ENCODE measurements at places on chromosomes 1 and 21.

GRCh38 chr21:41583274-41583790 is 75.4 kb upstream of the TMPRSS2 start:
- no peak for DNase-seq

- DNase-seq: no peak
Observed at GRCh38 chr1:154772606-154773506, 97.2 kb downstream of the KCNN3 start.

DNA sequence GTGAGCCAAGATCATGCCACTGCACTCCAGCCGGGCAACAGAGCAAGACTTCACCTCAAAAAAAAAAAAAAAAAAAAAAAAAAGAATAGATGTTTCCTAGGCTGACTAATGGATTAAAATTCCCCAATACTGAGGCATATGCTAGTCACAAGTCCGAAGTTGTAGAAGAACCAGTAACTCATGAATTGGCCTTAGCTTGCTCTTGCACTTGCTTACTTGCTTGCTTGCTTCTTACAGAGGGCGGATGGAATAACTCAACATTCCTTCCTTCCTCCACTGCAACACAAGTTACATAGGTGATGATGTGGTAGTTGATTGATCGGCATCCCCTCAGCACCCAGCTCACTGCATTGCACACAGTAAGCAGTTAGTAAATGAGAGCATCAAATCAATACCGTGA is 2.8 kb upstream of the TARS2 start:
- no peak for DNase-seq

DNA sequence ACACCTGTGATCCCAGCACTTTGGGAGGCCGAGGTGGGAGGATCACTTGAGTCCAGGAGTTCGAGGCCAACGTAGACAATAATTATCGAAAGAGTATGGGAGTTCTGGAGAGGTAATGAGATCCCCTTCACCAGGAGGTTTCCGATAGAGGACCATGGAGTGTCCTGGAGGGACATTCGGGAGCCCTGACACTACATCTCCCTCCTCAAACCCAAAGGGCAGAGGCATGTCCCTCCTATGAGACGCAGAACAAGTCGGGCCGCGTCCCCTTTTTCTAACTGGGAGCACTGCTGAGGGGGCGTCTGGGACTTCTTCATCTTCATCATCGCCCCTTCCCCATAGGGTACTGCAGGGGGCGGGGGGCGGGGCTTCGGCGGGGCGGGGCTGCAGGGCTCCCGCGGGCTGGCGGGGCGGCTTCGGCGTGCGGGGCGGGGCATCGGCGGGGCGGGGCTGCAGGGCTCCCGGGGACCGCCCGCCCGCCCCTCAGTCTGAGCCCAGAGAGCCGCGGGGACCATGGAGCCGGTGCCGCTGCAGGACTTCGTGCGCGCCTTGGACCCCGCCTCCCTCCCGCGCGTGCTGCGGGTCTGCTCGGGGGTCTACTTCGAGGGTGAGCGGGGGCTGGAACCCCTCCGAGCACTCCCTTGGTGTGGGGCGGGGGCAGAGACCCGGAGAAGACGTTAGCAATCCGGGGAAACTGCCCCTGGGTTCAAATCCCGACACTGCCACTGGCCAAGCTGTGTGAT is at the start of gene THEMIS2:
THEMIS2 (plus strand) TSS at position 486 of the 743 bp plus-strand sequence; CDS start at position 514, 28 bp downstream.
- peak; percentile 77 for DNase-seq

DNA sequence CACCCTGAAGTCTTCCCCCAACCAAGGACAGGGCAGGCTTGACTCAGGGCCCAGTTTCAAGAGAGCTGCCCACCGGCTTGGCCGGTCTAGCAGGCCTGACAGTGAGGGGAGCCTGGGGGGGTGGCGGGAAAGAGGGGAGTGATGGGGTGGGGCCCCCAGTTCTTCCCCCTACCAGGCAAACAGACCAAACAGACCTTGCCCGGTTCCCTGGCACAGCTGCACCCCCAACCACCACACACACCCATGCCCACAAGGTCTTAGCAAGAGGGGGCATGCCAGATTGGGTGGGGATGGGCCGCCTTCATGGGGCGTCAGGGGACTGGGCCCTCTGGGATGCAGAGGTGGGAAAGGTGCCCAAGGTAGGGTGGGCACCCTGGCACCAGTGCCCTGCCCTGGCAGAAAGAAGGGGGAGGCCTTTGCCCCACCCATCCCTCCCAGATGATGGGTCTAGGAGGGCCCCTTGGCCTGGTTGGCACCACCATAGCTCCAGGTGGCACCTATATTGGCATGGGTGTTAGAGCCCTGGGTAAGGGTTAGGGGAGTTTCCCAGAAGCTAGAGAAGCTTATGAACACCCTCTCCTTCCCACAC is 8.9 kb downstream of the ZBTB7B start:
- no peak for DNase-seq

GRCh38 chr1:45146833-45147232 is 59.6 kb downstream of the ZSWIM5 start:
- DNase-seq: no peak

- no peak for DNase-seq
Observed at GRCh38 chr1:77832901-77833300, 53.5 kb downstream of the MIGA1 start.

DNA sequence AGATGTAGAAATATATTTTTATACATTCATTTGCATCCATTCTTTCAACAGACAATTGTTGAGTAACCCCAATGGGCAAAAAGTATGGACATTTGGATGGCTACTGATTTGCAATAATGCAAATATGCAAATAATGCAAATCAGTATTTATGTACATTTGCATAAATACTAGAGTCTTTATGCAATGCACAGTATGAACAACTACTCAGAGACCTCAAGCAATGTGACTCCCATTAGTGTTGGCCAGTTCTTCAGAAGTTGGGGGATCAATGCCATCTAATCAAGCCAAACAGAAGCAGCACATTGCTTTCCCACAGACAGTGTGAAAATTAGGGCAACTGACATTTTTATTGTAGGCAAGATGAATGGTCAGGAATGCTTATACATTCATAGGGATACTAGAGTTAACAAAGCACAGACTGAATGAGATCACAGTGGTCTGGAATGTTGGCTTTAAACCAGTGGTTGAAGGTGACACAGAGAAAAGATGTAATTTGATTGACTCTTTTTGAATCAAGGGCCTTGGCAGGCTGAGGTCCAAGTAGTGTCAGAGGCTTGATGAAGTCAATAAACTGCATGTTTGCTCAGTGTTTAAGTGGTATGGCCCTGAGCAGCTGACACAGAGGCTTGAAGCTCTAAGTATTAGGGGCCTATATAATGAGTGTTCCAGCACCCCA is 256.6 kb downstream of the CTH start:
- DNase-seq: no peak

GRCh38 chr1:168942165-168942564 is 164.3 kb upstream of the ATP1B1 start:
- no peak for DNase-seq

DNA sequence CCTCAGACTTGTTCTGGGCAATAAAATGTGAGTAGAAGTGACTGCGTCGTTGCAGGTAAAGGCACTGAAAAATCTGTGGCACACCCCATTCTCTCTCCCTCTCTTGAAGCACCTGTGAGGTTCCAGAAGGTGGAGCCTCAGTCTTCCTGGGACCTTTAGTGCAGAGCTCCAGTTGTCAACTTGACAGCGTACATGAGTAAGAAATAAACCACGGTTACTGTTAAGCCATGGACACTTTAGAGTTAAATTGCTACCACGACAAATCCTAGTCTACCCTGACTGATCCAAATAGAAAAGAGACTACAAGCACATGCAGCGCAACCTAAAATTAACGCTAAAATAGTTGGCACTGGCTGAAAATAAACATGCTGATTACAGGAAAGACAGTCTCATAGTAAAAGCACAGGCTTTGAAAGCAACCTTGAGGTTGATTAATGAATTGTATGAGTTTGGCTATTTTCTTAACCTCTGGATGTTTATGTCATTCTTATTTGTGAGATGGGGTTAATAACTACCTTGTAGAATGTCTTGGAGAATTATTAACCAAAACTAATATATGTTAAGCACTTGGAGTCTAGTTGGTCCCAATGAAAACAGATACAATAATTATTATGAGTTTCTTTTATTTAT is 93.0 kb upstream of the PLPPR4 start:
- no peak for DNase-seq

DNA sequence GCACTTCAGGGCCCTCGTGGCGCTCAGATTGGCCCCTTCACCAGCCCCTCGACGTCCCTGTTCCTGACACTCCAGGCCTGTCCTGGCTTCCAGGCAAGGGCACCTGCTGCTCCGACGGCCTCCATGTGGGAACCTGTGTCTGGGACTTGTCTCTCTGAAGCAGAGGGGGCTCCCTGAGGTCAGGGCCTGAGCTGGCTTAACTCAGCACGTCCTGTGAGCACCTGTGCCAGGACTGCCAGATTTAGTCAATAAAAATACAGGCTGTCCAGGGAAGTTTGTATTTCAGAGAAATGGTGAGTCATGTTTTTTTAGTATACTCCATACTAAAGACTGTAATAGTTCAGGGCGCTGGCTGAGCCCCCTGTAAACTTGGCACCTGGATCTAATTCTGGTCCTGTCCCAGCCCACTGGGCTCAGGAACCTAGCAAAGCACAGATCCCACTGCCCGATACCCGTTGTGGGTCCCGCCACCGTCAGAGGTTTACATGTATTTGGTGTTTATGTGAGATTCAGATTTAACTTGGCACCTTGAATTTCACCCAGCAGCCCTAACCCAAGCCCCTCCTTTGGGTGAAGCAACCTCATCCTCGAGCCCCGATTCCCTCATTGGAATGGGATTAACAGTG is 109.9 kb upstream of the IFFO2 start:
- no peak for DNase-seq

- DNase-seq: no peak
Observed at GRCh38 chr1:247317702-247318101, 14.0 kb downstream of the ZNF496 start.

DNA sequence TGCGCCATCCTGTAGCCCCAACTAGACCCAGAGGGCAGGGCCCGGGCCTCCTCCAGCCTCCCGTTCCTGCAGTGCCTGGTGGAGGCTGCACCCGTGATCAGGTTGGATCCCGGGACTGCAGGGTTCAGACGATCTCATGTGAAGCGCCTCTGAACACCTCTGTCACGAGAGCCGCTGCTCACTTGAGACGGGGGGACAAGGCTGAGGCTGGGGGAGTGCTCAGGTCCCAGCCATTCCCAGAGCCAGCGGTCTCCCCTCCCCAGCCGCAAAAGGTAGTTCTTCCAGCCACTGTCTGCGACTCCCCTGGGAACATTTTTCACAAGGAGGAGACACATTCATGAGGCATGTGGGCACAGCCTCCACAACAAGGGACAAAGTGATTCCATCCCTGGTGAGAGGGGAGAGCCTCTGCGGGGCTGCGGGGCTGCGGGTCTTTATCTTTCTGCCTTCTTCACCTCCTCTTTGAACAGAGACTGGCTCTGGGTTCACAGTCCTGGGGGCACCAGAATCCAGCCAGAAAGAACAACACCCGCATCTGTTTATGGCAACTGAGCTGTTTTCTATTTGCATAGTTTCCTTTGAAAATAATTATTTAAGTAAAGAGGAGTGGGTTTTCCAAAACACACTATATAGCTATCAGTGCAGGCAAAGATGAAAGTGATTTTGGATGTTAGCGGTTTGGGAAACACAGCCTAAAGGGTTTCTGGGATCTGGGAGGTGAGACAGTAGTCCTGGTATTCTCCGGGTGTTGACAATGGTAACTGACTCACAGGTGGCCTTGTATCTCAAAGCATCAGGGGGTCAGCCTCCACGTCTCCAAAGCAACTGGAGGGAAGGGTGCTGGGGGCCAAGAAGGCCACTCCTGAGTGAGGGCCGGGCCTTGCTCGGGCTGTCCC is 13.0 kb upstream of the LDLRAP1 start:
- no peak for DNase-seq

- no peak for DNase-seq
Observed at GRCh38 chr1:245859493-245860114, 647.5 kb downstream of the SMYD3 start.

GRCh38 chr1:47754221-47754620 is 243.0 kb downstream of the TRABD2B start:
- no peak for DNase-seq

- DNase-seq: no peak
Observed at GRCh38 chr1:215987092-215987875, 420.2 kb downstream of the KCTD3 start.

DNA sequence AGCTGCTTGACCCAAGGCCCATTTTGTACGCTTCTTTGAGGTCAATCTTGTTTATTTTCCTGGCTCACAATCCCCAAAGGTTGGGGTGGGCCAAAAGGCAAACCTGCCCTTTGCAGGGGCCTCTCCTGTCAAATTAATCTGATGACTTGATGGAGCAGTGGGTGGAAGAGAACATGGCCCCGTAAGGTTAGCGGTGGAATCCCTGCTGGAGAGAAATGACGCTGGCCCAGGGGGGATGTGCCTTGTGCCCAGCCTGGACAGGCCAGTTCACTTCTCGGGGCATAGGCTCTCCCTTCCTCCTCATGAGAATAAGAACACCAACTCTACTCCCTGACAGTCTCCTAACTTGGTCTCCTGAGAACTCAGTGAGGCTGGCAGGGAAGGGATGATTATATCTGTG is 40.5 kb downstream of the C1orf198 start:
- DNase-seq: no peak

Measured in activated CD4-positive, alpha-beta T cell treated with anti-CD3 and anti-CD28 coated beads, Interleukin-2, amount 50 U/mL, for 4 hours (primary cell).